ENCODE measurements at places on chromosomes 11 and 22.

DNA sequence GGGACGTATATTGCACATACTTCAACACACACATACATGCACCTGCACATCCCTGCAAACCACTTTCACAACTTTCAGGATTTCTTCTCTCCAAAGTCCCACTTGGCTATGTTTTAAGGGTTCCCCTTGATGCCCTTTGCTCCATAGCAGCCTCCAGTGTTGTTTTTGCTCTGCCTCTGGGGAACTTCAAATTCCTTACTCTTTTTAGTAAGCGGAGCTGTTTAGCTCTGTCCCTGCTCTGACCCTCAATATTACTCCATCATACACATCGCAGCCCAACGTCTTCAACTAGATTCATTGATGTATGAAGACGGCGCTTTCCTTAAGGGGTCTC is 18.3 kb downstream of the PRR5L start:
- no peak for DNase-seq

DNA sequence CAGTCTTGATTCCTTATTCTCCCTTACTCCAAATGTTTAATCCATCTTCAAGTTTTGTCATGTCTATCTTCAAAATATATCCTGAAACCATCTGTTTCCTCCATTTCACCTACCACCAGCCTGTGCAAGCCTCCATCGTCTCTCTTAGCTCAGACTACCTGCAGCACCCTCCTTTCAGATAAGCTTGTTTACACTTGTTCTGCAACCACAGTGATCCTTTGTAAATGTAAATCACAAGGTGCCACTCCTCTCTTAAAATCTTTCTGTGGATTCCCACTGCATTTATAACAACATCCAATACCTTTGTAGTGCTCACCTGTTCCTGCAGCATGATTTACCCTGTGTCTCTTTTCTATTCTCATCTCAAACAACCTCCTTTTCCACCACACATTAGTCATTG is 31.8 kb upstream of the GPR83 start:
- DNase-seq = no peak

DNA sequence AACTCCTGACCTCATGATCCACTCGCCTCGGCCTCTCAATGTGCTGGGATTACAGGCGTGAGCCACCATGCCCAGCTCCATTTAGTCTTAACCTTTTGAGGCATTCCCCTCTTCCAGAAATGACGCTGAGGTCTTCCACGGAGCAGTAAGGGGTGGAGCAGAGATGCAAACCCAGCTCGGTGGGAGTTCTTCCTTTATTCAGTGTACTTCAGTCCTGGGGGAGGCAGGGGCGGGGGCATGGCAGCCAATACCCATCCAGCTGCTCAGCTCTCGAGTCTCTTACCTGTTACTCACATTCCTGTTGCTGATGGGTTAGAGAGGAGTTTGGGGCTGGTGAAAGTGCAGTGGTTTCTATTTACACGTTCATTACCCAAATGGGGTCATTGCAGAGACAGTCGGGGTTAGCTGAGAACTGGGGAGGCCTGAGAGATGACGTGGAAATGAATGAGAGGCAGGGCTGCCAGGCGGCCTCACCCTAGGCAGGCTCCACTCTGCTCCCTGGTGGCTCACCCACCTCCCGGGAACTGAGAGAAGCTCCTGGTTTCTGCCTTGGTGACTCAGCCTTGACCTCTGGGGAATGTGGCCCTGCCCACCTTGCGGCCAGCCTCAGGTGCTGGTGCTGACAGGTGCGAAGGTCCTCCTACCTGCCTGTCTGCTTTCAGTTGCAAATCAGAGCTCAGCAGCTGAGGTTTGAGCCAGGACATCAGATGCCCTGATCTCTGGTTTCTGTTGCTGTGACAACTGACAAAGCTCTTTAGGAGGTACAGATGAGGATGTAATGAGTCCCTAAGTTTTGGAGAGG is 13.4 kb upstream of the ST14 start:
- DNase-seq = no peak

DNA sequence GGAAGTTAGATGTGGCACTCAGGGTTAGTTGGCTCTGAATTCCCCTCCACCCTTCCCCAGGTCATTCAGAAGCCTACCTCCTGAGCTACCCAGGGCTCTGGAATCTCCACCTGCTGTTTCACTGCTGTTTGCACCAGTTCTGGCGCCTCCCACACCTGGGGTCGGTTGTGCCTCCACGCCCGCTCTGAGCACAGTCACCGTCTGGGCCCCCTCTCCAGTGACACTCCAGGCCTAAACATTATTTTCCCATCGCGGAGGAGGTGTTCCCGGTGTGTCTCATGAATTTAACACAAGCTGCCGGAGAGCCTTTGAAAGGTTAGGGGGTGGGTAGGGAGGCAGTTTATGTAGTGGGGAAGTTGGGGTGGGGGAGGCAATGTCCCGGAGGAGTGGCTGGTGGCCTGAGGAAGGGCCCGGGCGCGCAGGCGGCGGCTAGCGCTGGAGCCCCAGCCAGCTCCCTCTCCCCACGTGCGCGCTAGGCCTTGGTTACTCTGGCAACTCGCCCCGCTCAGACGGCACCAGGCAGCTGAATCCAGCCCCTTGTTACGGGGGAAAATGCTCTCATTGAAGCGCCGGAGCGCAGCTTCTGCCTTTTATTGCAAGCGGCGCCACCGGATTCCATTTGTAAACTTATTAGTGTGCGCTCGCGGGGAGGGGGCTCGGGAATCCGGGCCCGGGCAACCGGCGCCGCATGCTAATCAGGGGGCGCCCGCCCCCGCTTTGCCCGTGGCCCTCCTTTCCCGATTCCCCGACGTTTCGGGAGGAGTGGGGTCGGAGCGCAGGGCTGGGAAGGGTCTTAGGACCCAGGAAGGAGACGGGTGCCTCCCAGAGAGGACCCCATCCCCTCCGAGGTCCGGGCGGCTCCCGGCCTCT is 52.4 kb downstream of the GRIK4 start:
- DNase-seq = peak; percentile 92

DNA sequence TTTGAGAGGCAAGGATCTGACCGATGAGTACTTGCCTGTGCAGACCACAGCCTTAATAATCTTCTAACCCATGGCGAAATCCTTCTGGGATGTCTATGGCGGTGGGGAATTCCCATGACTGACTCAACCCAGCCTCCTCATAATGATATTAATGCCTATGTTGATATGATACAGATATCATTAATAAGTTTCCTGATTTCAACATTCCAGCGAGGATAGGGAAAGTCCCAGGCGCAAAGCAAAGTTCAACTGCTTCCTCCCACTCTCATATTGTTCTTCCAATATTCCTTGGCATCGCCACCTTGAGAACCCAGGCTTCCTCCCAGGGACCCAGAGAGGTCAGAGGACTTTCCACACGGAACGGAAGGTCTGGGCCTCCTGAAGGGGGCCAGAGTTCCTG is 110.3 kb upstream of the TMEM45B start:
- DNase-seq = no peak

DNA sequence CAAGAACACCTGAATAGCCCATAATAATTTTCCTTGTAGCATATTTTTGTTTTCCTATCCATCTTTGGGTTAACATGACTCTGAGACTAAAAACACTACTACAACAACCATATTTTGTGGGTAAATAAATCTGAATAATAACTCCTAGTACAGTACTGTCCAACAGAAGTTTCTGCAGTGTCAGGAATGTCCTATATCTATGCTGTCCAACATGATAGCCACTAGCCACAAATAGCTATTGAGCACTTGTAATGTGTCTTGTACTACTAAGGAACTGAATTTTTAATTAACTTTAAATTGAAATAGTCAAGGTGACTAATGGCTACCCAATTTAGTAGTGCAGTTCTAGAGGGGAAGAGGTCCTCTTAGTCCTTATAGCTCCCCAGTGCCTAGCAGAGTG is 135.6 kb downstream of the CADM1 start:
- no peak for DNase-seq

GRCh38 chr11:126914166-126914565 is 86.4 kb downstream of the KIRREL3 start:
- DNase-seq = no peak

GRCh38 chr11:65767406-65767805 is 13.4 kb downstream of the AP5B1 start:
- no peak for DNase-seq

DNA sequence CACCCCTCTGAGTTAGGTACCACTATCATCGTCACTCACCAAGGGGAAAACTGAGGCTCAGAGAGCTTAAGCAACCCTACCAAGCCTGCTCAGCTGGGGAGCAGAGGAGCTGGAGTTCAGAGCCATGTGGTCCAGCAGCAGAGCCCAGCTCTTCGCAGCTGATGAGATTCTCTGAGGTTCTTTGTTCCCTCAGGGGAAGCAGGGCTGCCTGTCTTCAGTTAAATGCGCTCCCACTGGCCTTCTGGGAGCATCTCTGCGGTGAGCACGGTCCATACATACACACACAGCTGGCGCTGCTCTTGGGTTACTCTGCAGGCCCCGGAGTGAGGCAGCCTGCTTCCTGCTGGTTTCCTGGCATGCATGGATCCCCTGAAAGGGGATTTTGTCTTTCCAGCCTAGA is 5.2 kb upstream of the PTGDR2 start:
- DNase-seq = no peak

- DNase-seq = no peak
These were observed 67.9 kb downstream of the DCUN1D5 start for GRCh38 chr11:103024086-103024485.

DNA sequence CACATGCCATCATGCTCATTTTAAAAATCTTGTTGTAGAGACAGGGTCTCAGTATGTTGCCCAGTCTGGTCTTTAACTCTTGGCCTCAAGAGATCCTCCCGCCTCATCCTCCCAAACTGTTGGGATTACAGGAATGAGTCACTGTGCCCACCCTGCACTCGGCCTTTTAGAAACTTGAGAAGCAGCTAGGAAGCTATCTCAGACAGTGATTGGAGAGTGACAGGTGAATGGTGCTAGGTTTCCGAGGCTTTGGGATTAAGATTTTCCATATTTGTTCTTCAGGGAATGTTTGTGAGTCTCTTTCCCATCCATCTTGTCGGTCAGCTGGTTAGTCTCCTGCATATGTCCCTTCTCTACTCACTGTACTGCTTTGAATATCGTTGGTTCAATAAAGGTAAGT is 10.5 kb downstream of the EI24 start:
- no peak for DNase-seq

GRCh38 chr22:25637032-25637431 is 72.6 kb downstream of the GRK3 start:
- no peak for DNase-seq

DNA sequence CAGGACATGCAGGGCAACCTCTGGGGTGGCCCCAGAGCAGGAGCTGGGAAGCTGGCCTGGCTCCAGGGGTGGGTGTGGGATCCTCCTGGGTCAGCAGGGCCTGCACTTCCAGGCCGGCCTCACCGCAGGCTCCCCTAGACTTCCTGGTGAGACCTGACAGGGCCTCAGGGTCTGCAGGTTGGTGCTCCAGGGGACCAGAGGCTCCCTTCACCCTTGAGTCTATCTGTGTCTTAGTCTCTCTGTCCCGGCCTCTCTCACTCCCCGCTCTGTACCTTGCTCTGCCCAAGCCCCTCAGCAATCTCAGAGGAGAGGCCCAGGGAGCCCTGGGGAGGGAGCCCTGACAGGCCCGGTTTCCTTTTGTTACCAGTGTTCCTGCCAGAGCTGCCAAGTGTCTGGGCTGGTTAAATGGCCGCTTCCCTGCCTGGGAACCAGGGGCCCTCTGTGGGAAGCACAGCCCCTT is 13.9 kb downstream of the CD82 start:
- DNase-seq = no peak

- no peak for DNase-seq
These were observed 1.9 kb downstream of the NEAT1 start for GRCh38 chr11:65424205-65425104.

- peak; percentile 59 for DNase-seq
These were observed 88.6 kb downstream of the SNX19 start for GRCh38 chr11:130827451-130828377.

- no peak for DNase-seq
These were observed 85.2 kb upstream of the RTL6 start for GRCh38 chr22:44583061-44583760.

GRCh38 chr11:77418155-77418970 is 55.5 kb downstream of the PAK1 start:
- DNase-seq = no peak

GRCh38 chr11:102452461-102453301 is at the start of gene TMEM123:
Gene TMEM123 (minus strand): TSS chr11:102452765. CDS start chr11:102452623, 142 bp downstream.
- DNase-seq = peak; percentile 79

DNA sequence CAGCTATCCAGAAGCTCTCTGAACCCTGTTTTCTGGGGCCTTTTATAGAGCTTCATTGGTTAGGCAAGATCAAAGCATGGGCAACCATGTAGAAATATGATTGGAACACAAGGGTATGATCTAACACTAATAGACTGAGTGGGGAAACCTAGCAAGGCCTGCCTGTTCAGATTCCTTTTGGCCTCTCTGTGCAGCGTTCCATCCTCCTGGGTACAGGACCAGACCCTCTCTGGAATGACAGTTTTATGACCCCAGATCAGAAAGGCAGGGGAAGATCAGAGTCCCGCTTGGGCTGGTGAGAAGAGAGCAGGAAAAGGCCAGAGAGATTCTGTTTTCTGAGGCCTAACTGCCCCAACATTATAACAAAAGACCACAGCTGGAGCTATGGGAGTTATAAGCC is 36.7 kb upstream of the VWA5A start:
- no peak for DNase-seq

DNA sequence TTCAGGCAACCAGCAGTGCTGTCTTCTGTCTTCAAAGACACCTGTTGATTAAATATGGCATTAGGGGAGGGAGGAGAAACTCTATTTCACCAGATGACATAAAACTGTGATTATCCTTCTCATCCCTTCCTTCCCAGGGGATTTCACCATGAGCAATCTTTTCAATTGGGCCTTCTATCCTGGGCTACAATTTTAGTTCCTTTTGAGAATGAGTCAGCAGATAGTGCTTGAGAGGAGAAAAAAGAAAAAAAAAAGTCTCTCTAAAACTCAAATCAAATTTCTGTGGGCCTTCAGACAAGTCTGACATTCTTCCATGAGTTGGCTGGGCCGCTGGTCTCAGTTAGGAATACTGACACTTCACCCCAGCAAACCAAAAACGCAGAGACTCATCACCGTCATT is 7.2 kb downstream of the FLI1 start:
- DNase-seq = no peak

DNA sequence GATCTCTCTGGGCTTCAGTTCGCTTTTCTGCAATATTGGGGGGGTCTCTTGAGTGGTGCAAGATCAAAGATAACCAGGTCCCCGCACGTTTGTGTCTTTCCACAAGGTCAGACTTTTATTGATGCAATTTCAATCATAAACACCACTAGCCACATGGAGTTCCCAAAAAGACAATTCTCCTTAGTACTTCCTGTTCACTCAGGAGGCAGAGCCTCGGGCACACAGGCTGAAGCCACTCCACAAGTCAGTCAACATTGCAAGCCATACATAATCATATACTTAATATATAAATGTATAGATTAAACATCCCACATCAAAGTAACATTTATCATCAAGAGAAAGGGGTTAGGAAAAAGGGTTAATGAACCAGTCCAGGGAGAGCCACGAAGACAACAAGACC is 12.0 kb downstream of the ST14 start:
- DNase-seq = no peak
